Pulmonary artery endothelial cell (primary cell): ENCODE measurements at places on chromosomes 5 and 9.

GRCh38 chr9:92032891-92033290, 82.3 kb downstream of the SPTLC1 start:
- DNase-seq = no peak

- DNase-seq = no peak
Observed at GRCh38 chr5:76163111-76163628, 80.0 kb downstream of the SV2C start.

- DNase-seq = no peak
Observed at GRCh38 chr5:33049842-33050241, 338.7 kb downstream of the NPR3 start.

DNA sequence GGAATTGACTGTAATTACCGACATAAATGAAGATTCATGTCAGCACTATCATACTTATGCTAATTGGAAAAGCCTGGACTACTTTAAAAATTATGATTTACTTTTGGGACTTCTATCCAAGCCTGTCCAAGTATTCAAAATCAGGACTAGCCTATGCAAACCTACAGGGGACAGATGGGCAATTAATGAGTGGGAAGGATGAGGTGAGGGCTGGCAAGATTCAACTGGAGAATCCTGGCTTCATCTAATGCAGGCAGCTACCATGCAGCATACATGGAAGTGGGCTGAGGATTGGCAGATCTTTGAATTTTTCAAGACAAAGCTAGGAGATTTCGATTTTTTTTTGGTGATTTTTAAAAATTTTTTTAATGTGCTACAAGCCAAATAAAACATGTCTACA, 532.6 kb downstream of the CSNK1G3 start:
- no peak for DNase-seq

- DNase-seq = no peak
Observed at GRCh38 chr5:56575821-56576220, 239.5 kb upstream of the MAP3K1 start.

- DNase-seq = no peak
Observed at GRCh38 chr5:109682383-109682782, 7.3 kb upstream of the MAN2A1 start.

- DNase-seq = no peak
Observed at GRCh38 chr5:32711362-32711680, 200 bp downstream of the NPR3 start.
